ENCODE measurements at places on chromosomes 2 and 18. TPM values are rescaled to one million over a fixed set of nuclear protein-coding genes. Genes with fewer than 3 reads are reported as not detected.

Gene FAM124B
- not detected for total RNA-seq

Gene CYTIP
- not detected for total RNA-seq

Gene TCF23
- total RNA-seq: not detected

Gene SLC4A3
- total RNA-seq: 4.9 TPM

Gene PAX8
- total RNA-seq: 0.69 TPM

Gene STPG4
- not detected for total RNA-seq

Gene REG3A
- total RNA-seq: not detected

Gene INO80C
- total RNA-seq: 8.5 TPM

Gene PTCD3
- total RNA-seq: 78.4 TPM

Gene PSMA8
- total RNA-seq: 0.23 TPM

Gene C1GALT1C1L
- total RNA-seq: not detected

Gene SLC9A2
- not detected for total RNA-seq

Gene TMEM127
- 3.7 TPM for total RNA-seq

GRCh38 chr18:59898609-59899297, 1.0 kb upstream of the PMAIP1 start:
- no peak for DNase-seq

DNA sequence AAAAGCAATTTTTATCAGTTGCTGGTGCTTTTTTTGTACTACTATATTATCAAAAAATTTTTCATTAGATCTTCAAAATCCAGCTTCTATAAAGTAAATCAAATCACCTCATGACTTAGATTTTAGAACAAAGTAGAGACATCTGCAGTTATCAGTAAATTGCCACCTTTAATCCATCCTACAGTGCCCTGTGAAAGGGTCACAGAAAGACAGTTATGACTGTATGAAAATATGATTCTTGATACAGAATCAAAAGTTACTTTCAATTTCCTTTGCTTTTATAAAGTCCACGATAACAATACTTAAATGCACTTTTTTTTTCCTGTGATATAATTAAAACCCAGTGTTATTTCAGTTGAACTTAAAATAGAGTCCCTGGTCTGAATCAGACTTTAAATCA, 61.4 kb downstream of the PRPF40A start:
- no peak for DNase-seq

DNA sequence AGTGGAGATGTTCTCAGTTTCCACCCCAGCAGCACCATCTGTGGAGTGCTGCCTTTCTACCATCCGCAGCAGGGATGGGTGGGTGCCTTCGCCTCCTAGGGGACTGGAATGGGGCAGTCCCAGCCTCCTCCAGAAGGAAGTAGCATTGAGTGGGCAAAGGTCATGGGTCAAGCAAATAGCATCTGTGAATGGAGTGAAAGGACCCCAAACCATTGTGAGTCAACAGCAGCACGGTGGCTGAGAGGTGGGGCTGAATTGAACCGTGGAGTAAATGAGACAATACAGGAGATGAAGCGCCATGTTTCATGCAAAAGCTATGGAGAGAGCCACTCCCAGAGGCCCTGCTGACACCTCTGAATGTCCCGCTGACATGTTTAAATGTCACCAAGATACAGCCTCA, 9.7 kb downstream of the GPR55 start:
- no peak for DNase-seq

- DNase-seq: peak; percentile 50
These were observed 49.9 kb upstream of the RTN4 start for GRCh38 chr2:55099878-55100820.

- no peak for DNase-seq
These were observed 16.0 kb downstream of the LRRTM1 start for GRCh38 chr2:80288576-80288975.

DNA sequence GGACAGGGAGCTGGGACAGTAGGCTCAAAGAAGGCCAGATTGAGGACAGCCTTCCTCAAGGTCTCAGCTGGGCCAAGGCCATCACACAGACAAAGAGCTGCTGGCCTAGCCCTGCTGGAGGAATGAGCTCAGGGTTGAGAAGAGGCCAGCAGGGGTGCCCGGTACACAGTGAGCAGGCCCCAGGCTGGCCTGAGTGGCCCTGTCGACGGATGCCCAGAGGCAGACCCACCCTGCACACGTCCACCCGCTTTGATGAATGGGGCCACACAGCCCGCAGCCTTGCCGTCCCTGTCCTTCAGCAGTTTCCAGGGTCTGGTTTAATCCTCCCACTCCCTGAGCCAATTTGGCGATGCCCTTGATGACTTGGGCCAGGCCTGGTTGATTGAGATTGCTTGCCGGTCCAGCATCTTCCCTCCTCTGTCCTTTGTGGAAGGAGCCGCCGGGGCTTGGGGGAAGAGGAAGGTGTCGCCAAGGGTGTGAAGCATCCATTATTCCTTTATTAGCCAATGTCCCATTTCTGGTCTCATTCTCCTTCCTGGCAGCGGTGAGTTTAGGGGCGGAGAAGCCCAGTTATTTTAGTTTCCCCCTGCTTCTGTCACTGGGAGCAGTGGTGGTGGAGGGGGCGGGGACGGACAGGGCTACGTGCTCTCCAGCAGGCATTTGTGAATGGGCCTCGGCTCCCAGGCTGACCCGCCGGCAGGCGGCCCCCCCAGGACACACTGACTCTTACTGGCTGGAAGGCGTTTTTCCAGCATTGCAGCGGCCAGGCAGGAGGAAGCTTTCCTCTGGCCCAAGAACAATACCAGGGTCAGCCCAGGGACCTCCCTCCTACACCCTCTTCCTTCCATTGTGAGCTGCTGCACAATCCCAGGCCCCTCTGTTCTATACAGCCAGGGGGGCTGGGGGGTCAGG, 141.8 kb downstream of the CTIF start:
- DNase-seq: no peak

- DNase-seq: no peak
These were observed 52.6 kb downstream of the ZAP70 start for GRCh38 chr2:97765933-97766332.

DNA sequence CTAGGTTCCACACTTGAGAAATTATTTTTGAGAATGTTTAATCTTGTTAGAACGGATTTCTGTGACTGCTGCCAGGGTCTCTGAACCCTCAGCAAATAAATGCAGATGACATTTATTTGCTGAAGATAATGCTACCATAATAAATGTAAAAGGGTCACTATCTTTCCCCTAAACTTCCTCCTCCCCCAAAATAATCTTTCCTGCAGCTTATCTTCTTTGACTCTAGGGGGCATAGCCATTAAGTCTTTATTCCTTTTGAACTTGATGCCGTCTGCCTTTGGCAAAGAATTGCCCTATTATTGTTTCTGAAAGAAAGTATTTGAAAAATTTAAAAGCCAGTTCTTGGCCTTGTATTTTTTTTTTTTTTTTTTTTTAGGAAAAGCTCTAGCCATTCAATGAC, 63.6 kb upstream of the ACSL3 start:
- DNase-seq: no peak

- DNase-seq: no peak
These were observed 128.9 kb upstream of the CELF4 start for GRCh38 chr18:37694516-37694915.

- DNase-seq: no peak
These were observed 440.7 kb downstream of the THSD7B start for GRCh38 chr2:137206069-137206468.

DNA sequence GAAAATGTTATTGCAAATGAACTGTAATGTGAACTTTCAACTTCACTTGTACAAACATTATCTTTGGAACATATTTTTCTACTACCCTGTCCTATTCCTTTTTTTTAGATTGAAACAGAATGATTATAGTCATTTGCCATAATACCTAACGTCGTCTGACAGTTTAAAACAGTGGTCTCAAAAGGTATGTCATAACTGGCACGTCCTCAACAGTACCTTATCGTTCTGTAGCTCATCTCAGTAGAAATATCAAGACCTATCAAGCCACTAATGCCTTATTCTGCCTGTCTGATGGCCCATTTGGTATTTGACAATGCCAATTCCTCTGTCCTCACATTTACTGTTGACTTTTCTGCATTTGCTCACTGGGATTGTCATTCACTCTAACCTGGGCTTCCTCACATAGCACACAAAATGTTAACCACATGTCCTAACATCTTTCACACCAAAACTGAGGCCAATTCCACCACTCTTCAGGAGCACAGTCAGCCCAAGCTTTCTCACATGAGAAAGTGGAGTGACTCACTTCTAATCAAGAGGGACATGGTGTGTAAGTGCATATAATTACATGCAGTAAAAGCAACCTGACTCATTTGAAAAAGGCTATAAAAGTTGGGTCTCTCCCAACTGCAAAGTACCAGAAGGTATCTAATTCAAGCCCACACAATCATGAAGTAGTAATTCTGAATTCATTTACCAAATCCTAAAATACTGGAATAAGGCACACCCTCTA, 34.8 kb downstream of the DNER start:
- peak; percentile 38 for DNase-seq

GRCh38 chr2:238438856-238439849, 12.4 kb downstream of the ASB1 start:
- peak; percentile 23 for DNase-seq

DNA sequence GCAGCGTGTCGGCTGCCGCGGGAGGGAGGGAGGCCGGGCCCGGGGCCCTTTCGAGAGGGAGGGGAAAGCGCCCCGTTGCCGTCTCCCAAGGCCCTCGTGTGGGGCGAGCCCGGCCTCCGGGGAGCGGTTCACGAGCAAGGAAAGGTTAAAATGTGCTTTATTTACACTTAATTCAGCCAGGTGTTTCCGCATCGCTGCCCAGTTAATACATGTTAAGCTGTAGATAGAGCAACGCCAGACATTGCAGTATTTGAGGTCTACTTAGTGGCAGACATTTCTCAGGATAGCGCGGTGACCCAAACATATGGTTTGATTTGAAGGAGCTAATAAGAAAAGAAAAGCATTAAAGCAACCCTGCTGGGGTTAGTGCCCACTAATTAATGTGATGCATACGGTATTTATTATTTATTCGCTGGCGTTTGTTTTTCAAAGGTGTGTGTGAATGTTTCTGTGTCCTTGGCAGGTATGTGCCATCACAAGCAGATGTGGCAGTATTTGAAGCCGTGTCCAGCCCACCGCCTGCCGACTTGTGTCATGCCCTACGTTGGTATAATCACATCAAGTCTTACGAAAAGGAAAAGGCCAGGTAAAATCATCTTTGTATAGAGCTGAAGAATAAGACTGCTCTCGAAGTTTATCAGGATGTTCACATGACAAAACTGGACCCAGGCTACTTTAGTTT, 571 bp downstream of the EEF1B2 start:
- DNase-seq: no peak

DNA sequence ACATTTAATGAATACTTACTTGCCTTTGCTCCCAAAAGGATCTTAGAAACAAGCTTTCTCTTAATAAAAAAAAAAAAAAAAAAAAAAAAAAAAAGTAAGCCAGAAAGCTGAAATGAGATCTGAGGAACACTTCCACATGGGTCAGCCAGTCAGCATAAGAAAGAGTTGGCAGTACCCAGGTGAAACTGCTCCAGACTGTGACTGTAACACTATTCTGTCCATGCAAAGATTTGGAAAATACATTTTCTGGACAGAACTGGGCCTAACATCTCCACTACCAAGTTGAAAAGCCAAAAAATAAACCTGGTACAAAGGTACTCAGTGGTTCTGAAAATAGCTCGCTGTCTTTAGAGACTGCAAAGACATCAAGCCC, 135.7 kb downstream of the THADA start:
- DNase-seq: no peak

GRCh38 chr2:37454851-37455762, 110.7 kb downstream of the QPCT start:
- DNase-seq: no peak

DNA sequence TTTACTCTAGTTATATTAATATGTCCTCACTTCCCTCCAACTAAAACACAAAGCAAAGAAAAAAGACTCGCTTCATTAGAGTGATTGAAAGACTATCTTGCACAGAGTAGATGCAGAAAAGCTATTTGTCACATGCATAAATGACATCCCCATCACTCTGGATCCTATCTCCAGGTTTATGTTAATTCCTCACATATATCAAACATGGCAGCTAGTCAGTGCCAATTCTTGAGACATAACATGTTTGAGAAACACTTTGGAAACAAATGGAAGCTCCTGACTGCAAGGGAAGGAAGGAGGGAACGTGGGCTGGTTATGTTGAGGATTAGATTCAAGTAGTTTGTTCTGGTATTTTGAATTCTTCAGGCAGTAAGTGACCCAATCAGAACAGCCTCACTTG, 89.8 kb upstream of the BCL2L11 start:
- DNase-seq: no peak

- DNase-seq: no peak
These were observed 40.2 kb downstream of the ALK start for GRCh38 chr2:29881089-29881730.

DNA sequence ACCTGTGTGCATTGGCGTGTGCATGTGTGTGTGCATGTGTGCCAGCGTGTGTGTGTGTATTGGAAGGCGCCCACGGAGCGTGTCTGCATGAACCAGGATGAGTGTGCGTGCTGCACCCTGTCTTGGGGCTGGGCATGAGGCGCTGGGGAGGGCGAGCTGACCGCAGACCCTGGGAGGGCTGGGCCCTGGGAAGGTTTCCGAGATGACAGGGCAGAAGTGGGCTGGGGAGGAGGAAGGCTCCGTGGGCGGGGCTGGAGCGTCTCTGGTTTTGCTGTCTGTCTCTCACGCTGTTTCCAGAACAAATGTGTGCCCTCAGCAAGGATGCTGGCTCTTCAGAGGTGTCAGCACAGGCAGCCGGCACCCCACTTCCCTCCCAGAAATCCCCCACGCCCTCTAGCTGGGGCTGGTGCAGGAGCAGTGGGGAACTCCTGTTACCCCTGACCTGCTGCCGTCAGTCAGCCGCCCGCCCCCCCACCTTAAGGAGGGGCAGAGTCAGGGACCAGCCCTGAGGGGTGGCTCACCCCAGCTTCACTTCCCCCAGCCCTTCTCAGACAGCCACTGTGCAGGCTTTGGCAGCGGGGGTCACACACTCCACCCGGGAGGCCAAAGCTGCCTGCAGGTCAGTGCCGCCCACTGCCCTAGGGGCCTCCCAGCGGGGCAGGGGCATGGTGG, at the start of gene GPR35:
Gene GPR35 (plus strand): TSS at position 531 of the 672 bp plus-strand sequence. CDS start 4,473 bp downstream, outside the sequence.
- DNase-seq: no peak

DNA sequence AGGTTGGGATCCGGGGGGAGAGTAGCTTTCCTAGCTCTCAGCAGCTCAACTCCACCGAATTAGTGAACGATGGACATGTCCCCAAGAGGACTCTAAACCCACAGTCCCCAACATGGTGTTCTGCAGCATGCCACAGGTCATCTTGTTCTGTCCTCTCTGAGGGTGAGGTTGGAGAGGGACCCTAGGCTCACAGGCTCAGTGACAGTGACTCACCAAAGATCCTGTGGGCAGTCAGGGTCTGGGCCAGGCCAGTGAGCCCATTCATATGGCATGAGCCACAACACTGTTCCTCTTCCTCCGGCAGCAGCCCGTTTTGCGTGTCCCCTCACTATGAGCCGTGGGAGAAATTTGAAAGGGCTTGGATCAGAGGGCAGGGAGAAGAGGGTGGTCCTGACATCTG, 2.8 kb upstream of the SLC20A1 start:
- DNase-seq: no peak

DNA sequence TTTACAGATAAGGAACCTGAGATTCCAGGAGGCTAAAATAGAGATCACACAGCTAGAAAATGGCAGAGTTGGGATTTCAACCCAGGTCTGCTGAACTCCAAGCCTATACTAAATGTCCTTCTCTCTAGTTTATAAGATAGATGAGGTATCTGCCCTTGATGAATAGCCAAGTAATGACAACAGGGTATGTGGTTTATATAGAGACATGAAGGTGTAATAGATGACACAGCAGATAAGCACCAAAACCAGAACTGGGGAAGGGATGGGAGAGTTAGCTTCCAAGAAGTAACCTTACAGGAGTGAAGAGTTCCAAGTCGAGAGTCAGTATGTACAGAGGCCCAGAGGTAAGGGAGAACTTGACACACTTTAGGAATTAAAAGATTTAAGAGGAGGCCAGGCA, 104.7 kb upstream of the UBXN4 start:
- DNase-seq: no peak

- peak; percentile 75 for DNase-seq
These were observed 3.8 kb downstream of the TGIF1 start for GRCh38 chr18:3453540-3454364.

- DNase-seq: no peak
These were observed 52.3 kb upstream of the ITGB6 start for GRCh38 chr2:160252278-160252887.
